ENCODE measurements at places on chromosomes 12 and 14.

GRCh38 chr14:77059276-77059915 is 30.9 kb upstream of the IRF2BPL start:
- DNase-seq, result peak; percentile 44

- no peak for DNase-seq
These were observed 943.6 kb downstream of the LRFN5 start for GRCh38 chr14:42550310-42550709.

GRCh38 chr12:68809190-68810026 is 1.4 kb downstream of the MDM2 start:
- no peak for DNase-seq

- no peak for DNase-seq
These were observed 513 bp downstream of the PFDN5 start for GRCh38 chr12:53295891-53296219.

DNA sequence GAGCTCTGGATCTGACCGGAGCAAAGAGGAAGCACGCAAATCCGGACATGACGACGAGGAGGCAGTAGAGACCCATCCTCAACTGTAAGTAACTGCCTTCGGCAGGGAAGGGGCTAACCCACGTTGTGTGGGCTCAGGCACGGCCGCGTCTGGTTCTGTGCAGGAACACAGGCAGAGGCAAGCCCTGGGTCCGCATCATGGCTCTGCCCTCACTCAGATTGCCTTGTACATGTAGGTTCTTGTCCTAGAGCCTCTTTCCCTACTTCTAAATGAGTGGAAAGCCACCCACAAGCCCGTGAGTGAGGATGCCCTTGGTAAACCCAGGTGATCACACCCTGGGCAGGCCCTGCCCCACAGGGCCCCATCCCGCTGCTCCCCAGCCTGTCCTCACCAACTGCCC is 8.9 kb upstream of the RPLP0 start:
- no peak for DNase-seq

DNA sequence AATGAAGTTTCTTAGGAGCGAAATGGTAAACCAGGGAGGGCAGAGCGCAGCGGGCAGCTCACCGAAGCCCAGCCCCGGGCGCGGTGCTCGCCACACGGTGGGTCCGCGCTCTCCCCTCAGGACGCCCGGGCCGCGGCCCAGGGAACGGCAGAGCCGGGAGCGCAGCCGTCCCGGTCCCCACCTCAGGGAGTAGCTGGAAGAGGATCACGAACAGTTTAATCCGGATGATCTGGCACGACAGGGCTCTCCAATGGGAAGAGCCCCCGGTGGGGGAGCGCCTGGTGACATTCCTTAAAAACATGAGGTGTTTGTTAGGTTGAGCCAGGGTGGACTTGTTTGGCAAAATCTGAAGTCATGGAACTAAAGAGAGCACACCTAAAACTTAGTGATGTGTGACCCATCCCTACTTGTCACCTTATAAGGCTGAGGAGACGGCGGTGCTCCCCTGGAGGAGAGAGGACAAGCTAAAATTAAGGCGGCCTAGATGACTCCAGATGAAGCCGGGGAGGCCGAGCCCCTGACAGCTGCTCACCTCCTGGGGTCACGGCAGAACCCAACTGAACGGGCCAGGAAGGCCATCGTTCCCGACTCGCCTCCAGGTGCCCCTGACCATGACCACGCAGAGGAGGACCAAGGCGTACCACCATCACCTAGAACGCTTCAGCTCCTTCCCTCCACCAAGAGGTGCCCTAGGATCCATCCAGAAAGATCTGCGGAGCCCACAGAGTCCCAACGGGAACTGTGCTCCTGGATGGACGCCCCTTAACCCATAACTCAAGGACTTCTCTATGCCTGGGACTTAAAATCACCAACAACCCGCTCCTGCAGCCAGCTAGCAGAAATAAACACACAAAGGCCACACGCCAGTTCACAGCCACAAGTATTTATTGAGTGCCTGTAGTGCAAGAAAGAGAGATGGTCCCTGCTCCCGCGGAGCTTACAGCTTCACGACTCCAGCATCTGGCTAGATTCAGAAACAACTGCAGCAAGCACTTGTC is 866 bp upstream of the PITPNM2 start:
- no peak for DNase-seq

GRCh38 chr14:77657280-77657679 is 40.8 kb upstream of the SPTLC2 start:
- DNase-seq, result no peak

GRCh38 chr12:31002361-31002725 is 71.3 kb upstream of the DDX11 start:
- DNase-seq, result no peak

- DNase-seq, result no peak
These were observed 19.9 kb downstream of the RIC8B start for GRCh38 chr12:106794369-106794768.

DNA sequence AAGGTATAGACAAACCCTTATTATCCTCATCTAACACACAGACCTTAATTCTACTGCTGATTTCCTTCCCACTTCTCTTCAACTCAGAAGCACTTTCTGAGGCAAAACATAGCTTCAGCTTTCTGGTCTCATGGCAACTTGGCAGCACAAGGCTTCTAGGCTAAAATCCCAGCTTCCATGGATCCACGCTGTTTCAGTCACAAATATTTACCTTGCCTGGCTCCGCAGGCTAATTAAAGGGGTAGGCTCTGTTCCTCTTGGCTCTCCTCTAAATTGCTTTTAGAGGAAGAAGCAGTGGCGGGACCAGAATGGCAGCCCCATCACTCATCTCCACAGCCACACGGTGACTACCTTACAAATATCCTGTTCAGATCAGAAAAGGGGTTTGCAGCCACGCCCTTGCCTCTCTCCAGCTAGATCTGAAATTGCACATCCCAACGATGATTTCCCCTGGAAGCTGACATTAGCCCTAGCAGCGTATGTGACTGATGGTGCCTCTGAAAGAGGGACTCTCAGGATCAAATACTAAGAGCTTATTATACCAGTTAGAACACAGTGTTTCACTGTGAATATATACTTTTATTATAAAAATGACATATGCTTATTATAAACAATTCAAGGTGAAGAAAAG is 221.5 kb upstream of the NUDT4 start:
- no peak for DNase-seq

- no peak for DNase-seq
These were observed 43.0 kb downstream of the SPRING1 start for GRCh38 chr12:116694653-116695463.

DNA sequence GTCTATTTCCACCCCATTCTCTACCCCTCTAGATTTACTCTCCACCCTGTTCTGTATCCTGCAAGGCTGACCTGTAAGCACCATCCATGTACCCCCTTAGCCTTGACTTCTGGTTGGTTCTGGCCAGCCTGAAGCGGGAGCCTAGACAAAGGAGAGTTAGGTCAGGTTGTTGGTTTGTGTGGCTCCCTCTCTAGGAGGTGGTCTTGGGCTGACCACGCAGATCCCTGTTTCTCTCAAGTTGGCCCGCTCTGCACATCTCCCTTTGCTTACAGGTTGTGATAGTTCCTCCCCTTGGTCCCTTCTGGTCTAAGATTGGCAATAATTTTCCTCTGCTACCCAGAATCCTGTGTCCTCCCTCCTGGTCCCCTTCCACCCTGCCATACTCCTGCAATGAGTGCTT is 38.3 kb upstream of the RBM19 start:
- DNase-seq, result no peak

GRCh38 chr14:36944307-36945010 is 227.9 kb downstream of the SLC25A21 start:
- no peak for DNase-seq

GRCh38 chr12:103169-103981 is 36.8 kb downstream of the IQSEC3 start:
- no peak for DNase-seq

Measured in activated T-cell treated with anti-CD3 and anti-CD28 coated beads, Interleukin-2, amount 50 U/mL, for 1 hour (primary cell).